ENCODE measurements at places on chromosomes 16 and 17. TPM values are rescaled to one million over a fixed set of nuclear protein-coding genes. Genes with fewer than 3 reads are reported as not detected.

DNA sequence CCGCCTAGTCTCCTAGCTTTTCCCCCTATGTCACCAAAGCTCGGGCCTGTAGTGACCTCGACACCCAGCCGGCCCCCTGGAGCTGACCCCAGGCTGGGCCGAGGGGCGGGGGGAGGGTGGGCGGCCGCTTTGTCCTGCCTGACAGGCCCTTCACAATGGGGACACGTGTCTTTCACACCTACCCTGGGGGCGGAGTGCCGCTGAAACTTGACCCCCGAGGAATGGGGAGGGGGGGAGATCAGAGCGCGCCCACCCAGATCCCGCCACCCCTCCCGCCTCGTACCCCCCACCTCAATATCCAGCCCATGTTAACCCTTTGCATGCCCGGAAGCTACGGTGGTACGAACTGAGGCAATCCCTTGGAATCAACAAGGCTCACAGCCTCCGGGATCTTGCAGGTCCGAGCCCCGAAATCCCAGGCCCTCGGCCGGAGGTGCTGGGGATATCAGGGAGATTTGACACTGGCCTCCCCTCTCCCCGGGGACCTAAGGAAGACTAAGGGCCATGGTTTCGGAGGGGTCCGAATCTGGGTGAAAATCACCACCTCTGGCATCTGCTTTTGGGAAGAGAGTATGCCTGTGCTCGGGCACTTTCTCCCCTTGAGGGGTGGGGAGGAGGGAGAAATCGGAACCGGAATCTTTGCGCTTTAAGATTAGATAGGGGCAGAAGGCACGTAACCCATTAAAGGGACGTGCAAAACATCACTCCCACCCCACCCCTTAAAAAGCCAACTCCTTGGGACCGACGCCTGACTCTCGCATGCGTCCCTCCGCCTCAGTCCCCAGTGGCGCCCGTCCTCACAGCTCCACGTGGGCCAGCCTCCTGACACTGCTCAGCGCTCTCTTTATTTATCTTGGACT is 2.6 kb downstream of the NOG start:
- H3K4me1 ChIP-seq, result no peaks in the 10 kb centered on the region
- H3K27me3 ChIP-seq, result peaks cover 46% of the 10 kb centered on the region
- peak; percentile 33 for ATAC-seq
- peak overlapping the region; percentile 60 for H3K4me3 ChIP-seq
- H3K36me3 ChIP-seq, result no peaks in the 10 kb centered on the region

DNA sequence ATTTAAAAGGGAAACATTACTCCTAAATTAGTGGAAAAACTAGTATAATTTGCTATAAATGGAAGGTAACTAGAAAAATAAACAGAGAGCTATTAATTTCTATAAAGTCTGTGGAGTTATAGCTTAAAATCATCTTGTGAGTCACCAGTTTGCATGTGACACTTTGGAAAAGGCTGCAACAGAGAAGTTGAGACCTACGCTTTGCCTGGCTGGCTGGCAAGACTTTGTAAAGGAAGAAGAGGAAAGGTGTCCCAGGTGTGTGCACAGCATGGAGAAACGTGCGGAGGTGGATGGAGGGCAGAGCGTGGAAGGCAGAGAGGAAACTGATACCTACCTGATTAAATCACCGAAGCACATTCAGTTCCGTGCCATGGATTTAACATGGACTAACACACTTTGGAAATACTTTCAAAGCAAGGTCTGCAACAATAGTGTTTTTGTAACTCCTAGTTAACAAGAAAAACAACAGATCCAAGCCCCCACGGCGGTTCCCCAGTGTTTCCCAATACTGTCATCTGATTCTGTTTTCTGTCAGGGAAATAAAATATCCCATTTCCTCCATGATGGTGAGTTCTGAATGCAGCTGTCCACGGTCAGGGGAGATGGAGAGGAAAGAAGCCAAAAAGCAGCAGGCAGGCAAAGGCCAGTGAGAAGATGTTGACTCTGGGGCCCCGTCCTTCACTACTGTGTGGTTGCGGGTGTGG is 134.8 kb downstream of the XYLT1 start:
- ATAC-seq, result no peak
- H3K4me1 ChIP-seq, result peaks cover 15% of the 10 kb centered on the region
- H3K36me3 ChIP-seq, result no peaks in the 10 kb centered on the region
- no peak overlapping the region for H3K27ac ChIP-seq
- no peaks in the 10 kb centered on the region for H3K27me3 ChIP-seq

SOX15 gene
- 0.90 TPM for total RNA-seq

DNA sequence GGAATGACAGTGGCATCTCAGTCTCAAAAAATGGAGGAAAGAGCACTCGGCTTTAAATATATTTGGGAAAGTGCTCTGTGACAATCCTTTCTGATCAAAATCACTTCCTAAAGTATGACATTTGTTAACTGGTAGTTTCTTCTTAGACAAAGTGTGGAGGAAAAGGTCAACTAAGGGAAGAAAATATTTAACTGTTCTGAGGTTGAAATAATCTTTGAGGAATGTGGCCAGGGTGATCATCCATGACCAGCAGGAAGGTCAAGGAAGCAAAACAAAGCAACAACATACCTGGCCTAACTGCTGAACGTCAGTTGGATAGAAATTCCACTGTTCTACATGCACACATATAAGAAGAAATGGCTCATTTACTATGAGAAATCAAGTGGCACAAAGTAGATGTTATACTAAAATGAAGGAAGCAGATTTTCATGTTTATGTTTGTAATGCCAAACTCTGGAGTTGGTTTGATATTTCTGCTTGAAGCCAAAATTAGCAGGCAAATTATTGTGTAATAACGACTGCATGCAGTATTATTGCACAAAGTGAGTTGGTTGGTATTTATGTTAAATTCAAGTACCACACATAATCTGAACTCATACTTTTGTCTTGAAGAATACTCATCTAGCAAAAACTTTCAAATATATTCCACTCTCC is 87.3 kb upstream of the CORO6 start:
- no peak overlapping the region for H3K27ac ChIP-seq
- H3K36me3 ChIP-seq, result no peaks in the 10 kb centered on the region
- no peak for ATAC-seq
- H3K4me3 ChIP-seq, result no peak overlapping the region
- H3K27me3 ChIP-seq, result no peaks in the 10 kb centered on the region

DNA sequence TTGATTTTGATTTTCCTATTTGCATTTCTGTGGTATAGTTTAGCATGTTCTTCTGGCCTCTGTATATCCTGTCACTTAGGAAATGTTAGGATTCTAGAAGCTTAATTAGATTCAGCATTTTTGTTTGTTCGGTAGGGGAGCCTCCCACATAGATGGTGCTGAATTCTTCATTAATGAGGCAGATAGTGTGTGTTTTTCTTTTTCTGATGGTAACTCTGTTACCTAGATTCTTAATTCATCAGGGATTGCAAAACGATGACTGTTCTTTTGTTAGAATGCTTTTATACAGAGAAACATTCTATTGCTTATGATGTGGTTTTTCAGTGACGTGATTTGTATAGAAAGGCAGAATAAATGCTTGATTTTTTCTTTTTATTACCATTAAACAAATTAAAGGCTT is 19.0 kb downstream of the BANP start:
- H3K36me3 ChIP-seq, result peaks cover 41% of the 10 kb centered on the region
- no peaks in the 10 kb centered on the region for H3K27me3 ChIP-seq
- no peak for ATAC-seq
- H3K4me1 ChIP-seq, result peaks cover 24% of the 10 kb centered on the region

DNA sequence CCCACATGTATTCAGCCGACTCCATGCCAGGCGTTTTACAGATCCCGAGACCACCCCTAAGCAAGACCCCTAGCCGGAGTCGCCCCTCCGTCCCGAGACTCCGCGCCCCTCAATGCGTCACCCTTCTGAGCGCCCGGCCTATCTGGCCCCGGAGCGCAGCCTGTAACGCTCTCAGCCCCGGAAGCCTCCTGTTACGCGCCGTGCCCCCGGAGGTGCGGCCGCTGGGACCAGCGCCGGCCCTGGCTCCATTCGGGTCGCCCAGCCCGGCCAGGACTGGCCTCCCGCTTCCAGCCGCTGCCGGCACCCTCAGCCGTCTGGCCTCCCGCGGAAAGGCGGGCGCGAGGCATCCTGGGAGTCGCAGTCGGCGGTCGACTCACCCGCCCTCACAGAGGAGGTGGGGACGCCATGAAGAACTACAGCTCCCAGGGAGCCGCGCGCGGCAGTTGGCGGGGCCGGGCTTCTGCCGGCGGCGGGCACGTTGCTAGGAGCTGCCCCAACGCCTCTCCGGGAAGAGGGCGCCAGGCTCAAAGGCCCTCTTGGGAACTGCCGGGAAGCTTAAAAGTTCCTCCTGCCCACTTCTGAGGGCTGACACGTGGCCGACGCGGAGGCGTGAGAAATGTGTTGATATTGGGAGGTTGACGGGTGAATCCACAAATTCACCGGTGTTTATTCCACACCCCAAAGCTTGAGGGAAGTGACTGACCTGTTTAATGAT is at the start of gene FBF1:
Gene FBF1 (minus strand): TSS at position 316 of the 715 bp plus-strand sequence. CDS start 2,893 bp downstream, outside the sequence.
- peaks cover 4% of the 10 kb centered on the region for H3K4me1 ChIP-seq
- peak within 1 kb of the TSS; percentile 78 for H3K4me3 ChIP-seq

DNA sequence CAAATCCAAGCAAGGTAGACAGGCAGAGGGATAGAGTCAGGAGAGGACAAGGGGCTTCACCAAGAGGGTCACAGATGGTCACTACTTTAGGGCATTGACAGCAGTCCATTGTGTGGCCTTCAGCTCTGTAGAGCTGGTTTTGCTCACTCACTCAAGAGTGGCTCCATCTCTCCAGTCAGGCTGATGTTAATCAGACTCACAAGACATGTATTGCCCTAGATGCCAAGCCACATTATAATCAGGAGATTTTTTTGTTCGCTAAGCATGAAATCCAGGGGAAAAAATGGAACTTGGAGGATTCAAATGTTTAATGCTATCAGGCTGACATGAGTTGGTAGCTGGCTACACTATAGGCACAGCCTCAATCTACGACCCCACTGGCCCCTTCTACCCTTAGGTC is 32.5 kb downstream of the CD300LF start:
- ATAC-seq, result no peak
- H3K4me3 ChIP-seq, result no peak overlapping the region
- H3K36me3 ChIP-seq, result no peaks in the 10 kb centered on the region
- H3K4me1 ChIP-seq, result peaks cover 17% of the 10 kb centered on the region
- H3K27ac ChIP-seq, result no peak overlapping the region

DNA sequence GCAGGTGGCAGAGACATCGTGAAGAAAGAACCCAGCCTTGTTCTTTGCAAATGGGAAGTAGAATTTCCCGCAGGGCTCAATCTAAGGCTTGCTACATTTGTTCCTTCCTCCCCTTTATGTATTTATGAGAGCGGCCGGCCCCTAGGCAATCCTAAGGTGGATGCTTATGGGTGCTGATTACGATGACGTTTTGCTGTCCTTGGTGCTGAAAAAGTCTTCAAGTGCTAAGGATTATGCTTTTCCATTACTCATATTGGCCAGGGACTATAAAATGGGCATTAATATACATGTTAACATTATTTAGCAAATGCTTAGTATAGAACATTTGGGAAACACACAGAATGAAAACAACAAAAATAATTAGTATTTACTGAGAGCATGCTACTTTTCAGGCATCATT is 313.3 kb upstream of the XYLT1 start:
- H3K27ac ChIP-seq, result no peak overlapping the region
- H3K4me3 ChIP-seq, result no peak overlapping the region
- no peak for ATAC-seq
- H3K27me3 ChIP-seq, result no peaks in the 10 kb centered on the region
- H3K4me1 ChIP-seq, result no peaks in the 10 kb centered on the region
- no peaks in the 10 kb centered on the region for H3K36me3 ChIP-seq

ZG16 gene
- total RNA-seq, result not detected

TAT gene
- total RNA-seq, result not detected

ST6GALNAC1 gene
- 1.4 TPM for total RNA-seq

MYCBPAP gene
- 2.1 TPM for total RNA-seq

TP53TG3 gene
- not detected for total RNA-seq

- H3K4me3 ChIP-seq, result no peak overlapping the region
- no peaks in the 10 kb centered on the region for H3K27me3 ChIP-seq
- no peak overlapping the region for H3K27ac ChIP-seq
- H3K36me3 ChIP-seq, result no peaks in the 10 kb centered on the region
- H3K4me1 ChIP-seq, result no peaks in the 10 kb centered on the region
Measured at GRCh38 chr16:64641343-64641742, 480.5 kb downstream of the CDH11 start.

DNA sequence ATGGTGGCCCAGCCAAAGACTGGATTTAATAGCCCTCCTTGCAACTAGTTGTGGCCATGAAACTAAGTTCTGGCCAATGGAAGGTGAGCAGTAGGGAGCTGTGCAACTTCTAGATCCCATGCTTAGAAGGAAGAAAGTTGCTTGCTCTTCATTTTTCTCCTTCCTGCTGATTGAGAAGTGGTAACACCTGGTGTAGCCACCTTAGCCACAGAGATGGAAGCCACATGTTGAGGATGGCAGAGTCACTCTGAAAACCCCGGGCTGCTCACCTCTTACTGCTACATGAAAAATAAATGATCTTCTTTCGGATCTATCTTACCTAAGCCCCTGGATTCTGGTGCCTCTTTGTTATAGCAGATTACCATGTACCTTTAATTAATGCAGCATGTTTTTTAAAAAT is 10.3 kb upstream of the ATP5MC1 start:
- no peak overlapping the region for H3K27ac ChIP-seq
- ATAC-seq, result no peak
- H3K4me1 ChIP-seq, result no peaks in the 10 kb centered on the region

DNA sequence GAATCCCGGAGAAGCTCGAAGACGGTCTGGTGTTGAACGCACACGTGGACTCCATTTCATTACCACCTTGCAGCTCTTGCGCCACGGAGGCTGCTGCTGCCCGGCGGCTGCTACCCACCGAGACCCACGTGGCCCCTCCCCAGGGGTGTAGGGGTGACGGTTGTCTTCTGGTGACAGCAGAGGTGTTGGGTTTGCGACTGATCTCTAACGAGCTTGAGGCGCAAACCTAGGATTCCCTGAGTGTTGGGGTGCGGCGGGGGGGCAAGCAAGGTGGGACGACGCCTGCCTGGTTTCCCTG is 1.7 kb upstream of the CBX4 start:
- peak overlapping the region; percentile 60 for H3K4me3 ChIP-seq
- peaks cover 13% of the 10 kb centered on the region for H3K27me3 ChIP-seq
- ATAC-seq, result no peak

GRCh38 chr16:5041600-5042133 is 7.9 kb upstream of the NAGPA start:
- no peak overlapping the region for H3K4me3 ChIP-seq
- H3K27ac ChIP-seq, result no peak overlapping the region
- H3K36me3 ChIP-seq, result no peaks in the 10 kb centered on the region

GRCh38 chr17:27506348-27507218 is 50.3 kb downstream of the KSR1 start:
- no peaks in the 10 kb centered on the region for H3K4me1 ChIP-seq
- H3K27me3 ChIP-seq, result no peaks in the 10 kb centered on the region
- H3K27ac ChIP-seq, result no peak overlapping the region

All from activated T-helper 17 cell treated with anti-CD3 and anti-CD28 coated beads, Interleukin-2, amount 50 U/mL, for 72 hours (primary cell).